ENCODE measurements at places on chromosomes 2 and 18. TPM values are rescaled to one million over a fixed set of nuclear protein-coding genes. Genes with fewer than 3 reads are reported as not detected.

The POMC gene
- 5.2 TPM for total RNA-seq

The EML6 gene
- 0.20 TPM for total RNA-seq

The COL4A4 gene
- 35.2 TPM for total RNA-seq

The CTAGE1 gene
- total RNA-seq = not detected

The ACMSD gene
- not detected for total RNA-seq

The CERS6 gene
- total RNA-seq = 11.9 TPM

The SAG gene
- not detected for total RNA-seq

The CCDC85A gene
- total RNA-seq = 0.06 TPM

The CYP27A1 gene
- 15.7 TPM for total RNA-seq

The ZNF397 gene
- 30.0 TPM for total RNA-seq
